Upper lobe of right lung (tissue), 1 donor: ENCODE measurements at places on chromosomes 3 and 15. TPM values are rescaled to one million over a fixed set of nuclear protein-coding genes. Genes with fewer than 3 reads are reported as not detected.
A peak's percentile ranks its signal among the peaks of the same experiment; 100 is the strongest.

GRCh38 chr3:37017683-37018082 lies 24.4 kb downstream of the MLH1 start:
- no peak for DNase-seq

GRCh38 chr15:89401631-89402517 lies 67.2 kb upstream of the POLG start:
- no peak for DNase-seq

GRCh38 chr3:111159391-111159790 lies 87.8 kb downstream of the NECTIN3 start:
- DNase-seq: no peak

DNA sequence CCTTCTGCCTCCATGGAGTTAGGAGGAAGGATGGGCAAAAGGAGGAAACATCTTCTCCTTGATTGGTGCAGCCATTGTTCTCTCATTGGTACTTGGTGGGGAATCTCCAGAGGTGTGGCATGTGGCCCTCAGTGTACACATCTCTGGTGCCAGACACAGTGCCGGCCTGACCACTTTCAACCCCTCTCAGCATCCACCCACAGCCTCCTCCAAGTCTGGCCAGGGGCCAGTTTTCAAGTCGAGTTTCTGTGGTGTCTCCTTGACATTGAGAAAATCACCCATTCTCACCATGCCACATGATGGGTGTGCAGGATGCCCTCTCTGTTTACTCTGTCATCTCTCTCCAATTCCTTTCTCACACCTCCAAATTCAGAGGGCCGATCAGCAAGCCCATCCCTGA lies 12.8 kb upstream of the FSIP1 start:
- DNase-seq: no peak

DNA sequence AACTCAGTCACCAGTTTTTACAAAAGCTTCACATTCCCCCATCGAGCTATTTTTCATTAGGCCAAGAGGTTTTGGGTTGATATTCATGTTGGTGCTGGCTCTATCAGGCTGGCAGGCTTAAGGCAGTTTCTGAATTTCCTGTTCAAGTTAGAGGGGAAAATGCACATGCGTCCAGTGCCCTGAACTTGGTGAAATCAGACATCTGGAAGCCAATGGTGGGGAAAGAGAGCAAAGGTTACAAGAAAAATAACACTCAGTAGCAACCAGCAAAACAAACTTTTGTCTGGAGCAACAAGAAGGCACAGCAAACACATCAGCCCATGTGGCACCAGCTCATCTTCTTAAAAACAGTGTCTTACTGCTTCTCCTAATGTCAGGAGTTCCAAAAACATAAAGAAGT lies 155.6 kb upstream of the TSC22D2 start:
- no peak for DNase-seq

DNA sequence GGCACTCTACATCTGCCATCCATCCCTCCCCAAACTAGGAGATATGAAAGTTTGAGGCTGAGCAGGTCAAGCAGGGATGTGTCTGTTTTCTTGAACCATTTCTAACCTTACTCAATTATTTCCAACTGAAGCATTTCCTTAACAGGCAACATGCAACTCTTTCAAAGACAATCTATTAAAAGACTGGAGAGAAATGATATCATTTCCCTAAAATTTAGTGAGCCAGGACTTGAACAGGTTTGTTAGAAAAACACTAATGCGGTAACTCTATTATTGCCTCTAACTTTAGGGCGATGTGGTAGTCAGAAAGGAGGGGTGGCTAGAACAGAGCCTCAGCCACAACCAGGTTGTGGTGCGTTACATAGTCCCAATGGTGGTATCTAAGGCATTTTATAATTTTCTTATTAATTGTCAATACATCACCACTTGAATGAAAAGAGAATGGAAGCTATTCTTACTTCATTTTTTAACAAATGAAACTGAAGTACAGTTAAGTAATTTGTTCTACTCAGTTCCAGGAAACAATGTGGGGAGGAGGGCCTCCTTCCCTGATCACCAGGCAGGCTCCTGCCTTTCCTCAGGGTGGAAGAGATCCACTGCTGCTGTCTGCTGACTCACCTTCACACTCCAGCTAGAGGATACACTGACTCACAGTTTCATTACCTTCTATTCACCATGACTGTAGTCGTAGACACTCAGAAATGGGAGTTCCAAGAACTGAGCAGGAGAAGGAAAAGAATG lies 22.8 kb downstream of the MYO1E start:
- DNase-seq: no peak

GRCh38 chr3:20326541-20326940 lies 140.5 kb upstream of the SGO1 start:
- no peak for DNase-seq

GRCh38 chr3:27228805-27229204 lies 140.4 kb downstream of the NEK10 start:
- no peak for DNase-seq

GRCh38 chr3:97952280-97952679 lies 20.0 kb downstream of the RIOX2 start:
- peak; percentile 72 for DNase-seq

DNA sequence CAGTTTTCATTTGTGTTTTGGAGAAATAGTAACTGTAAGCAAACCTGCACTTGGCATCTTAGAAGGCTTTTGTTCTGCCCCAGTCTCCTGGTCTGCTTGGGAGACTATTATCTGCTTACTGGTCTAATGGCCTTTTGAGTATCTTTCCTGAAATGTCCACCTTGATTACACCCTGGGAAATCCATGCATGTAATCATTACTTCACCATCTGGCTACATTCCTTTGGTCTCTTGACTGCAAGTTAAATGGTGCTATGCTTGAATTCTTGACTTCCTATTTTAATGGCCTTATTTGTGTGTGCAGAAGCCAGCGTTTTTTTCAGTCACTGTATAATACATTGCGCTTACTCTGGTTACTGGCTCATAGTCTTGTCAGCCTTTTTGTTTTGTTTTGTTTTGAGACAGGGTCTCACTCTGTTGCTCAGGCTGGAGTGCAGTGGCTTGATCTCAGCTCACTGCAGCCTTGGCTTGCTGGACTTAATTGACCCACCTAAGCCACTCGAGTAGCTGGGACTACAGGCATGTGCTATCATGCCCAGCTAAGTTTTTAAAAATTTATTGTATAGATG lies 30.0 kb downstream of the CHD2 start:
- DNase-seq: no peak

- DNase-seq: no peak
Measured at GRCh38 chr3:28376424-28376823, 27.8 kb upstream of the AZI2 start.

GRCh38 chr3:134366928-134367811 lies 7.1 kb downstream of the AMOTL2 start:
- DNase-seq: peak; percentile 57

MAP1A gene
- total RNA-seq: 2.3 TPM

GRCh38 chr15:84104853-84105252 lies 130.7 kb upstream of the GOLGA6L4 start:
- no peak for DNase-seq

- DNase-seq: no peak
Measured at GRCh38 chr3:58999134-58999773, 50.6 kb downstream of the CFAP20DC start.

GRCh38 chr3:13812034-13812471 lies 67.8 kb downstream of the WNT7A start:
- no peak for DNase-seq

DNA sequence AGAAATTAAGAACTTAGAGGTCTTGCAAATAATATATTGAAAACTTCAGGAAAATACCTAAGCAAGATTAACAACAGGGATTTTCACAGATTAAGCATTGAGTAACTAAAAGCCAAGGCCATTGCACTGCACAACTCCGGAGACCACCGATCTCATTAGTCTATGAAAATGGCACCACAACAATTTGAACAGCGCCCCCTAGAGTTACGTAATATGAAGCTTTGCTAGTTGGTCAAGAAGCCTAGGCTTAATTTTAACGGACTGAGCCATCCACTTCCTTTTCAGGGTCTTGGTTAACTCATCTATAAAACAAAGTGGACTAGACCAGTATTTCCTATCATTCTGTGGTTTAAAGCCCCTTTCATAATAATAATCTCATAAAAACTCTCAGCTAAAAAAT lies 24.8 kb downstream of the TMEM212 start:
- DNase-seq: no peak

- no peak for DNase-seq
Measured at GRCh38 chr3:107294117-107294516, 83.1 kb upstream of the CCDC54 start.

- DNase-seq: no peak
Measured at GRCh38 chr3:141011997-141012262, 39.2 kb upstream of the SPSB4 start.

B3GNT5 gene
- 31.0 TPM for total RNA-seq
